ENCODE measurements at places on chromosomes 2 and 18.

GRCh38 chr18:76752400-76752799 is 70.0 kb upstream of the ZNF236 start:
- DNase-seq, result no peak

GRCh38 chr2:62477573-62477972 is 28.4 kb downstream of the TMEM17 start:
- DNase-seq, result no peak

- no peak for DNase-seq
Measured at GRCh38 chr2:172845028-172845630, 109.5 kb downstream of the RAPGEF4 start.

DNA sequence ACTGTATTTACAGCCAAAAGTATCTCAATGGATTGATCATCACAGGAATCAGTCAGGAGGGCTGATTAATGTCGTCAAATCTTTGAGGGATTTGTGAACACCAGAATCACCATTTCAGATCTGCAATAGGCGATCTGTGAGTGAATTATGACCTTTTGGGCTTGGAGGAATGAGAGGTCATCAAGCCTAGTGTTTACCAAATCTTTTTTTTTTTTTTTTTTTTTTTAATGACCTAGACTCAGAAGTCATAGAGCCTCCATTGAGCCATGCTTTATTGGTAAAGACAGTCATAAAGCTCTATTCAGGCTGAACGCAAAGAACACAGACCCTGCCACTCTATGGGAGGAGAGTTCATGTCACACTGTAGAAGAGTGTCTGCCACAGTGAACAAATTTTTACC is 97.7 kb downstream of the SOCS6 start:
- no peak for DNase-seq

DNA sequence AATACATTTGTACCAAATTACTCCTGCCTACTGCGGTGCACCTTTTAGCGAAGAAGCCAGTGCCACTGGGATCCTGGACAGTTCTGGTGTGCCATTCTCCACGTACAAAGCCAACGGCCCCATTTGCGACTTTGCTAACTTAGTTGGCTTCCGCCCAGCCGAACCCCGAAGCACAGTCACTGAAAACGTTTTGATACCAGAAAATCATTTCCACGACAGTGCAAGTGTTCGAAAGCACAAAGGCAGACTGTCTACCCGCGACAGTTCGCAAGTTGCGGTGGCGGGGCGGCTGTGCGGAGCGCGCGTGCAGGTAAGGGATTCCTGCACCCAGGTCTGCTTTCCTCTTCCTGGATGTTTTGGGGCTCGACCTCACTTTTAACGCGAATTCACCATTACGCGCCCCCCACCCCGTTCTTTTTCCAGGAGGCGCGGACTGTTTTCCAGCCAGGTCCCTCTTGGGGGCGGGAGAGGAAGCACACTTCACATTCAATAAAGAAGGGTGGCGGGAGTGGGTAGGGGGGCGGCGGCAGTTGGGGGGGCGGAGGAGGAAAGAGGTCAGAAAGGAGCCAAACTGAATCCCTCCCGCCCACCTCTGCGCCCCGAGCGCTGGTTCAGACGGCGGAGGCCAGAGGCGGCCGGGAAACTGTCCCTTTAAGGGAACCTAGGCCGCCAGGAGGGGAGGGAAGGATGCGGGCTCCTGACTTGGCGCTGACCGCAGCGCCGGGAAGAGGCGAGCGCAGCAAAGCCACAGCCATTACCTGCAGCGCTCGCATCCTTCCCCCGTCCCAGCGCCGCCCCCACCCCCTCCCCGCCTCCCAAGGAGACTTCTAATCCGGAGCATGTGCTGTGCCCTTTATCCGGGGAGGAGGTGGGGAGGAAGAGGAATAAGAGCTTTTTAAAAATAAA is 107.4 kb upstream of the KCTD1 start:
- DNase-seq, result no peak

DNA sequence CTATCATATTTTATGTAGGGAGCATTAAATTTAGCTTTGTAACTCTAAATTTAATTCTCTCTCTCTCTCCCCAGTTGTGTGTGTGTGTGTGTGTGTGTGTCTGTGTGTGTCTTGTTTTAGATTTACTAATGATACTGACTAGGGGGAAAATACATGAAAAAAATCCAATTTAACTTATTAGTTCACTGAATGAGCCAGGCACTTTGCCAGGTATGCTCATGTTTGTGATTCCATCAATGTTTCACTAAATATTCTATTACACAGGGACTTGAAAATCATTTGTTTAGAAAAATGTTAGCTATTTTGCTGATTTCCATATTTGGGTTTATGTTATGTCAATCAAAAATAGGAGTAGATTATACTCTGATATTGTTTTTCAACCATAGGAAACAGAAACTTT is 203.7 kb upstream of the ZNF804A start:
- DNase-seq, result no peak

DNA sequence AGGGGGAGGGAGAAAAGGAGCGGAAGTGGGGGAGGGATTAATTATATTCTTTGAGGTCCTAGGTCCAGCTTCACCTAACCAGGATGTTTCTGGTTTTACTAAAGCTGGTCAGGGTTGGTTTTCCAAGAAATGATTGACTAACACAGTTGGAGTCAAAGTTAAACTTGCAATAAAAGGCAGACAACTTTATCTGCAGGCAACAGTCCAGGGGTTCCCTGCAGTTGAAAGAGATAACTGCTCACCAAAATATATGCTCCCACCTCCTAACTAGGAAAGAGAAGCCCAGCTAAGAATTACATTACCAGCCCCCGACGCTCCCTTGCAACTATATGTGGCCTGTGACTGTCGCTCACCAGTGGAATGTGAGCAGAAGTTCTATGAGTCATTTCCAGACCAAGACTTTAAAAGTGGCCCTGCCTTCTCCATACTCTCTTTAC is 140.0 kb upstream of the PKDCC start:
- DNase-seq, result no peak

DNA sequence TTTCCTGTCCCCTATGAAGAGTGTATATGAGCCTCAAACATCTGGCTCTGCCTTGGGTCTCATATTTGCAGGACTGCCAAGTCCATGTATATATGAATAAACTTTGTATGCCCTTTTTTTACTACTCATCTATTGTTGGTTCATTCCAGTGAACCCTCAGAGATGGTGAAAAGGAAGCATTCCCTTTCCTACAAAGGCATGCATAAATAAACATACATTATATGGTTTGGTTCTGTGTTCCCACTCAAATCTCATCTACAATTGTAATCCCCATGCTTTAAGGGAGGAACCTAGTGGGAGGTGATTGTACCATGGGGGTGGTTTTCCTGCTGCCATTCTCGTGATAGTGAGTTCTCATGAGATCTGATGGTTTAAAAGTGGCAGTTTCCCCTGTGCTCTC is 534.2 kb downstream of the SPAG16 start:
- DNase-seq, result no peak

DNA sequence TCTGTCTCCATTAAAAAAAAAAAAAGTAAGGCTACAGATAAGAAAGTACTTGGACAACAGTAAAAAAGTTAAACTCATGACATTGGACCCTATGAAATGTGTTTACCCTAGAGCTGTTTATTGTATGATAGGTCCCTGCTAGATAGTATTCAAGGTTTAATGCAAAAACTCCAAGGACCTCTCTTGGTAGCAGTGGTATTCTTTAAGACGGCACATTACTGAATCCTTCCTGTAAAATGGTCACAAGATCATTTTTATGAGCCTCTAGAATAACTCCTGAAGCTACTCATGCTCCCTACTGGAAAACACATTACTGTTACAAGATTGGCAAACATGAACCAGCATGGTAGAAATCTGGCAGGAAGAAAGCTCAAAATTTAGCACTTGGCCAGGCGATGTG is 38.8 kb downstream of the GALM start:
- DNase-seq, result no peak

- DNase-seq, result no peak
Measured at GRCh38 chr18:79864006-79864725, 66.4 kb downstream of the KCNG2 start.

- no peak for DNase-seq
Measured at GRCh38 chr2:177550264-177551200, 158.0 kb downstream of the AGPS start.

DNA sequence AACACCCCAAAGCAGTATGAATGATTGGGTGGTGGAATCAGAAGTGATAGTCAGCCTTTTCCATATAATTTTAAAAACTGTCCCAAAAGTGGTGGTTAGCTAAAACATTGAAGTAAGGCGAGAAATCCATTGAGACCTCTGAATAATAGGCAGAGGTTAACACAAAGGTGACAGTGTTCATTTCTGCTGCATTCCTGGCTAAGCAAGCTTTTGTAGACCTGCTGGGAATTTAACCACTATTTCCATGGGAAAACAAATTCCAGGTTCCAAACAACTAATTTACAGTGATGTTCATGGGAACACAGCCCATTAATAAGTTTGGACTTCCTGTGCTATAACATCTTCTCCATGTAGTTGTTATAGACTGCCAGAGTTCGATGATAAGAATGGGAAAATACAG is 6.3 kb upstream of the INO80D start:
- DNase-seq, result no peak

DNA sequence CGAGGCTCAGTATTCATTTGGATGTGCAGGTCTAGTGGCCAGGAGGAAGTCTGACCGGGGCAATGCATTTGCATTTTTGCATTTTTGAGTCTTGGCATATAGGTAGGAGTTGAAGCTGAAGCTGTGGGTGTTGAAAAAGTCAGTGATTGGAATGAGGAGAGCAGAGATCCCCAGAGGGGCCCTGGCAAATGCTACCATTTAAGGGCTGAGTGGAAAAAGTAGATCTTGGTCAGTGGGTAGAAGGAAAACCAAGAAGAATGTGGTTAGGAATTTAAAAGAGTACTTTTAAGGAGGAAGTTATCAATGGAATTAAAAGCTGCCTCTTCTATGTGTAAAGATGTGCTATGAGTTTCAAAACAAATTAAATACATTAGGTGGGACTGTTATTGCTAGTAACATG is 143.0 kb downstream of the ZEB2 start:
- no peak for DNase-seq

- DNase-seq, result no peak
Measured at GRCh38 chr2:39902103-39902502, 123.0 kb upstream of the THUMPD2 start.

DNA sequence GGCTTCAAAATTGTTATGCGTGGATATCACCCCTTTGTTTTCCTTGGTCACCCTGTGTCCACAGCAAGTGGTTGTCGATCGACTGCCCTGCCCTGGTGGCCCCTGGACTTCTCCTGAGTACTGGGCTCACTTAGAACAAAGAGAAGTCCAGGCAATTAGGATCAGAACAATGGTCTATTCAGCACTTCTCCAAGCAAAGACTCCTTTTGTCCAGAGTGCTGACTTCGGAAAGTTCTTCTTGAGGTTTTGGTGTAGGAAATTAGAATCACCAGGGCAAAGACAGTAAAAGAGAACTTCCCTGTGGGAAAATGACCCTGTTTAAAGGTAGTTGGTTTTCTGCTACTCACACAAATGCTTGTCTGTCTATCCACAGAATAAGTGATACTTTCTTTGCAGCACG is 173.9 kb downstream of the FHOD3 start:
- no peak for DNase-seq

- no peak for DNase-seq
Measured at GRCh38 chr18:22912835-22913234, 20.3 kb upstream of the RBBP8 start.

GRCh38 chr18:70334728-70335329 is 46.0 kb downstream of the SOCS6 start:
- no peak for DNase-seq

GRCh38 chr18:47817017-47817794 is 113.3 kb downstream of the SMAD2 start:
- DNase-seq, result no peak

- DNase-seq, result no peak
Measured at GRCh38 chr2:33267756-33268155, 208.7 kb upstream of the RASGRP3 start.

GRCh38 chr18:62856294-62856693 is 141.0 kb downstream of the PHLPP1 start:
- no peak for DNase-seq

DNA sequence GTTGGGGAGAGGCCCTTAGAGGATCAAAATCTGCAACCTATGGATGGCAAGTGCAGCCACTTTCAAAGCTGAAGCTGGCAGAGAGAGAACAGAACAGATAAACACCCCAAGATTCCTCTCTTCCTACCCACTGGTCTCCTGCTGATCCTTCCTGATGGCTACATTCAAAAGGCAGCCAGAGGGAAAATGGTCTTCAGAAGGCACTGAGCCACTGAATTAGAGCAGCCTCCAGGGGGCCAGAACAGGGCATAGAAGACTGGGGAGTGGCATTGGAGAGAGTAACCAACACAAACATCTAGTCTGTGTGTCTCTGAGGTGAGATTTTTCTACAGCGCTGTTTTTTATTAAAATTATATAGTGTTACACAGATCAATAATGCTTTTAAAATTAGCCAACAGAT is 432.6 kb downstream of the PARD3B start:
- DNase-seq, result no peak

GRCh38 chr18:62897153-62897552 is 181.8 kb downstream of the PHLPP1 start:
- no peak for DNase-seq

GRCh38 chr2:143841935-143842334 is 678.0 kb downstream of the ZEB2 start:
- DNase-seq, result no peak

DNA sequence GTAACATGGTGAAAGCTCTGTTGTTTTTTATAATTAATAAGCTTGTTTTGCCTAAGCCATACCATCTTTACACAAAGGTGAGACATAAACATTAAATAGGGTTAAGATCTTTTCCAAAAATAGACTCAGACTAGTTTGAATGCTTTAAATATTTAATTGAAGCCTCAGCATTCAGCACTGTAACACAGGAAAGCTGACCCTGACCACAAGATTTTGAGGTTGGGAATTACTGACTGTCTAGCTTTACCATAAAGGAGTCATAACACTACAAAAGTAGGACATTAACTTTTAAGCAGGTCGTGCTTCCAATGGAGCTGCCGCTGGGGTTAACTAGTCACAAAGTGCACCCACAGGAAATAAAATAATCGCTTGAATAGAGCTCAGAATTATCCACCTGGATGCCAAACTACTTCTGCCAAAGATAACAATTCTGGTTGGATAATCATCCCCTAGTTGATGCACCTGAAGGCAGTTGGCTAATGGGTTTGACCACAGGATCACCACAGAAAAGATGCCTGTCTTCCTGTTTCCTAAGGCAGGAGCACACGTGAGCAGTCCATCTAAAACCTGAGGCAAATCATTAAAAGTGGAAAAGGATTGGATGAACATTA is 106.2 kb downstream of the COBLL1 start:
- DNase-seq, result no peak

- DNase-seq, result no peak
Measured at GRCh38 chr2:144230033-144230432, 289.9 kb downstream of the ZEB2 start.

DNA sequence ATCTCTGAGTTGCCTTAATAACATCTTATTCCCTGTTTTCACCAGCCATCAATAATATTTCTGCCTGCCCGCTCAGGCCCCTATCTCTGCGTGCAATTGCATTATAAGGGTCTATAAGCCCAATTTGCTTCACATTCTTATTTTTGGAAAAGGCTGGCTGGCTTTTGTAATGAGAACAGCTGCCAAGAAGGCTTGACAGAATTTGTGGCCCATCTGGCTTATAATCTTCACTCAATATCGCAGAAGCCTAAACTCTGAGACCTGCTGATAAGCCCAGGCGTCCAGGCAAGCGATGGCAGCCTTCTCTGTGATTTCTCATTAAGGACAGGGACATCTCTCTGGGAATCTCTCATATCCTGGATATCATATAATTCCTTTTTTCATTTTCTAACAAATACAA is 1618.6 kb upstream of the CELF4 start:
- DNase-seq, result no peak
